Activated CD4-positive, alpha-beta T cell treated with anti-CD3 and anti-CD28 coated beads, Interleukin-2, amount 50 U/mL, for 1 hour (primary cell): ENCODE measurements at places on chromosomes 4 and X.

DNA sequence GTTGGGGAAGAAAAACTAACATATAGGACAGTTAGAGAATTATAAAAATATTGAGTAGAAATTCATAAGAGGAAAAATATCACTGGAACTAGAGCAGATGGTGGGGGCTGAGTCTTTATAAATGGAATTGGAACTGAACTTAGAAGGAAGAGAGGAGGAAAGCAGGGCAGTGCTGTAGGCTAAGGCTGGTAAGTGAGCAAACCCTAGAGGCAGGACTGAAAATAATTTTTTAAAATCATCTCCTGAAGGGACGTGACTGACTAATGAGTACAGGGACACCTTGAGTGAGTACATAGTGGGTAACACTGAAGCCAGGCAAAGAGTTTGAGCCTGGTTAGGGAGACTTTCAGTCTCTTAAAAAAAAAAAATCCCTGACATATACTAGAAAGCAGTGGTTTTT, 63.3 kb downstream of the GALNT7 start:
- no peak for DNase-seq

DNA sequence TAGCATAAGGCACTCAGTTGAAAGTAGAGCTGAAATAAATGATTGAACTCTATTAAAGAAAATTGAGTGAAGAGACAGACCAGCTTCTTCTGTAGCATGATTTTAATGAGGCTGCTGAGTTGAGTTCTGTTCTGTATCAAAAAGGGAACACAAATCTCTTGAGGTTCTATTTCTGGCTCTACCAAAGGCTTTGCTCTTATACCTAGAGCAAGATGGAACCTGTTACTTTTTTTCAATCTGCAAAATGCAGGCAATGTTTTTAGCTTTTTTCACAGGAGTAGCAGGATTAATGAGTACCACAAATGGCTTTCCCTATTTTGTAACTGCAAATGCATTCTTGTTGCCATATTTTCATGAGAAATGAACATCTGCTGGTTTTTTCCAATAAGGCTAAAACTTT, 4.2 kb upstream of the ERVMER34-1 start:
- DNase-seq: no peak

DNA sequence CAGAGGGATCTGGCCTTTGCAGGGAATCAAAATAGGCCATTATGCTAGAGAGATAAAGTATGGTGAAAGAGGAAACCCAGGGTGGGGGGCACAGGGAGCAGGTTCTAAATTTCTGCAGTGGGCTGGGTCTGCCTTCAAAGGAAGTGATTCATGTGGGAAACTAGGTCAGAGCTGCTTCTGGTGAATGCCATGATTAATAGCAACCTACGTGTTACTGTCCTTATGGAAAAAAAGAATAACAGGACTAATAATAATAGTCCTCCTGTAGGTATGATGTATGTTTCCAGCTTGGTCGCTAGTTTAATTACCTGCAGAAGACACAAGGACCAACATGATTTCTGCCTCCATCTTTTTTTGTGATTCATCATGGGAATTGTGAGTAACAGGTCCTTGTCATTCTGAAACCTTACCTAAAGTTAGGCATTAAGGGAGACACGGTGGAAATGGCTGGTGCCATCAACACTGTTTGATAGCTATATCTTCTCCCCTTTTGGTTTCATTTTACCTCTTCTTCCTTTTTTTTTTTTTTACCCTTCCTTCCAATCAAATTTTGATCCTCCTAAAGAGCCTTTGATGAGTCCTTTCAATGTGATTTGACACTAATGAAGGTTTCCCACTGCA, 180.4 kb downstream of the CPEB2 start:
- no peak for DNase-seq

DNA sequence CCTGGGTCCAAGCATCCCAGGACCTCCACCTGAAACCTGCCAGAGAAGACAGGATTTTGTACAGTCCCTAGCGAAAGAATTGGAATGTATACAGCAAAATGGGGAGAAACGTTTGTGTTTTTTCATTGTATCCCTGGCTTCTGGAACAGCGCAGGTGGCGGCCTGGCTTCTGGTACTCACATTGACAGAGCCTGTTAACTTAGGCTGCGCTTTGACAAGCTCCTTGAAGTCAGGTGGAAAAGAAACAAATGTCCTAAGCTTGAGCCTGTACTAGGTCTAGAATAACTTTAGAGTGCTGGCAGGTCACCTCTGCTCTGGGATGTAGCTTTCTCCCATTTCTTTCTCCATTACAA, 343.7 kb upstream of the KLF3 start:
- no peak for DNase-seq

DNA sequence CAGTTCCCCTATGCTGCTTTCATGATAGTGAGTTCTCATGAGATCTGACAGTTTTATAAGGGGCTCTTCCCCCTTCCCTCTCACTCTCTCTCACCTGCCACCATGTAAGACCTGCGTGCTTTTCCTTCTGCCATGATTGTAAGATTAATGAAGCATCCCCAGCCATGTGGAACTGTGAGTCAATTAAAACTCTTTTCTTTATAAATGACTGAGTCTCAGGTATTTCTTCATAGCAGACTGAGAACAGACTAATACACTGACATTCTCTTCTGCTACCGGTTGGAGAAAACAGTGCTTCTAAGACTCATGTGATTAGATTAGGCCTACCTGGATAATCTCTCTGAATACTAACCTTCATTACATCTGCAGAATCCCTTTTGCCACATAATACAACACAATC, 45.4 kb upstream of the TRPC5OS start:
- DNase-seq: no peak

DNA sequence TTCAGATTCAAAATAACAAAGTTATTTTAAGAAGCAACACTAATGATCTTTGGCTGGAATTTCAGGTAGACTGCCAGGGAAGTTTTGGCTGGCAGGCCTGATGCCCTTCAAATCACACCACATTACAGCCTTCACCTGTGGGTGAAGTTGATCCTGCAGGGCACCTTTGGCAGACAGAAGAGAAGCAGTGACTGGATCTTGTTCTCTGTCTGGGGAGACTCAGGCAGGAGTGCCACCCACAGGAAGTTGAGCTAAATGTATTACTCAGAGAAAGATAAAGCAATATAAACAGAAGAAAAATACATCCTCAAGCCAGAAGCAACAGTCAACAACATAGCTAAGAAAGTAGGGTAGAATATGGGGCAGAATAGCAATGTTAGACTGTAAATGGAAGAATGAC, 12.8 kb upstream of the CFAP299 start:
- no peak for DNase-seq

GRCh38 chr4:41374490-41374889, 117.8 kb downstream of the UCHL1 start:
- DNase-seq: no peak

DNA sequence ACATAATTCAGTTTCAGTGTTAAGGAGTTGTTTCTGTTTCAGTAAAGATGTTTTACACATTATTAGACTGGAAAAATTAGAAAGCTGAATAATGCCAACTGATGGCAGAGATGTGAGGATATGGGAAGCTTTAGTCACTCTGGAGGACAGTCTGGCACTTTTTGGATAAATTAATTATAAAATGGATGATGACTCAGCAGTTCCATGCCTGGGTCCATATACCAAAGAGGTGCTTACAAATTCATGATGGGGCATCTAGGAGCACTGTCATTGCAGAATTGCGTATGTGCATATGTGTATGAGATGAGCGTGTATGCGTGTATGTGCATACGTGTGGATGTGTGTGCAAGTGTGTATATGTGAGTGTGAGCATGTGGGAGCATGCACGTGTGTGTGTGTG, 31.2 kb upstream of the ANKRD50 start:
- no peak for DNase-seq

DNA sequence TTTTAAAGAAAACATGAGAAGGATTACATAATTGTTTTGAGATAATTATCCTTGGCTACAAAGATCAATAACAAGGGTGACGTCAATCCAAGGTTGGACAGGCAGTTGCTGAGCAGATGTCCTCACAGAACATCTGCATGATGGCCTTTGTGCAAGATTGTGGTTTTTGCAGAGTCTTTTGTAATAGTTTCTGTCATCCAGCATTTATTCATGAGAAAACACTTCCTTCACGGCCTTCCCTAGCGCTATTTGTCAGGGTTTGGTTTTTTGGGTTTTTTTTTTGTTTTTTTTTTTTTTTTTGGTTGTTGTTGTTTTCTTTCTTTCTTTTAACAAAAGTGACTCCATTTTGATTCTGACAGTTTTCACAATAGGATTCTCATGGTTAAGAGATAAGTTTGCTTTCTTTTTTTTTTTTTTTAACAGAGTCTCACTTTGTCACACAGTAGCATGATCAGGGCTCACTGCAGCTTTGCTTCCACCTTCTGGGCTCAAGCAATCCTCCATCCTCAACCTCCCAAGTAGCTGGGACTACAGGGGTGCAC, 31.5 kb upstream of the ELF2 start:
- DNase-seq: no peak

GRCh38 chr4:188992706-188993105, 853.5 kb downstream of the TRIML1 start:
- no peak for DNase-seq

GRCh38 chrX:13200398-13200797, 119.5 kb downstream of the ATXN3L start:
- DNase-seq: no peak

- no peak for DNase-seq
These were observed 74.8 kb upstream of the ENPP6 start for GRCh38 chr4:184292465-184292867.

- no peak for DNase-seq
These were observed 72.7 kb downstream of the ANKRD17 start for GRCh38 chr4:73185903-73186302.

DNA sequence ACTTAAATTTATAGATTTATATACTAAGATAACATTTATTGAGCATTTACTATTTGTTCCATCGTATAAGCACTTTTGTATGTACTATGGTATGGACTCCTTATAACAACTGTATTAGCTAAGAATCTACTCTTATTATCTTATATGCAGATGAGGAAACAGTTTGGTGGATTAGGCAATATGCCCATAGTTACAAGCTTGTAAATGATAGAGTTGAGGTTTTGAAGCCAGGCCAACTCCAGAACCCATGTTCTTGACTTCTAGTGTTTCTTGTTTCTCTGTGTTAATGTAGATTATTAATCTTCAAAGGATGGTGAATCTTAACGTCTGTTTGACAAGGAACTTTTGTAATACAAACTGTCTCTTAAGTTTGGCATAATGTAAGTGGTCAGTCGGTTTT, 71.3 kb downstream of the STIM2 start:
- no peak for DNase-seq

GRCh38 chrX:15856222-15856587, 1.6 kb upstream of the AP1S2 start:
- DNase-seq: no peak

- DNase-seq: no peak
These were observed 22.8 kb downstream of the IL1RAPL1 start for GRCh38 chrX:28609917-28610613.

DNA sequence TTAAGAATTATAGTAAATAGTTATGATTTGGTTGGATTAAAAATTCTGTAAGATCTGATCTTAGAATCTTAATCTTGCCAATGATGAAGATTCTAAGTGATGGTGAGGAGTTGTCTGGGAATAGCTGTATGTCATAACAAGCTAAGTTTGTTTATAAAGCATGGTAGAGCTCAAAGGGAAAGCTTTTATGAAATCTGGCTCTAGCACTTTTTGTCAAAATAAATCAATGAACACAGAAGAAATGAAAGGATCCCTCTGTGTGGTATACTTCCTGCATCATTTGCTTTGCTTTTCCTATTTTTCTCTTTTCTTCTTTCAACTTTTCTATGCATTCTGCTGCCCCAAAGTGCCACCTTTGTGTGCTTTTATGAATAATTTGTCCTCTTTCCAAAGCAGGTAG, 193.5 kb upstream of the FAT1 start:
- DNase-seq: no peak

DNA sequence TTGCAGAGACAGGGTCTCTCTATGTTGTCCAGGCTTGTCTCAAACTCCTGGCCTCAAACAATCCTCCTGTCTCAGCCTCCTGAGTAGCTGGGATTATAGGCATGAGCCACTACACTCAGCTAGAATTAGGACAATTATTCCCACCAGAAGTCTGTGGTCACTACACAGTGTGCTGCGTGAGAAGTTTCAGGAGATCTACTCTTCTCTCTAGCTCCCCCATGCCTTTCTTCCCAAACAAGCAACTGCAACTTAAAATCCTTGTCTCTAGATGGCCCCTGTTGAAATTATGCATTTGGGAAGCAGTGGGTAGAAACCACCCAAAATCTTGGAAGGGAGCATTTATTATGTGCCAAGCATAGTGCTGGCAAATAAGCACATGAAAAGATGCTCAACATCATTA, 21.1 kb upstream of the MAP7D3 start:
- no peak for DNase-seq

GRCh38 chr4:16351161-16351560, 124.9 kb upstream of the TAPT1 start:
- DNase-seq: no peak

- DNase-seq: no peak
These were observed 137.1 kb downstream of the AMELX start for GRCh38 chrX:11430271-11430670.
